ENCODE measurements at places on chromosomes 12 and 14.
A peak's percentile ranks its signal among the peaks of the same experiment; 100 is the strongest.

- no peaks in the 10 kb centered on the region for H3K4me1 ChIP-seq
- H3K4me3 ChIP-seq, result no peak overlapping the region
- no peaks in the 10 kb centered on the region for H3K27me3 ChIP-seq
- no peaks in the 10 kb centered on the region for H3K36me3 ChIP-seq
- H3K27ac ChIP-seq, result no peak overlapping the region
These were observed 175.1 kb upstream of the ARHGAP5 start for GRCh38 chr14:31902002-31902401.

GRCh38 chr12:131436922-131437705, 273.8 kb upstream of the SFSWAP start:
- no peaks in the 10 kb centered on the region for H3K36me3 ChIP-seq
- no peak for DNase-seq
- H3K27ac ChIP-seq, result no peak overlapping the region

GRCh38 chr12:2640281-2640680, 154.5 kb upstream of the FKBP4 start:
- H3K27me3 ChIP-seq, result no peaks in the 10 kb centered on the region
- peaks cover 29% of the 10 kb centered on the region for H3K4me1 ChIP-seq
- H3K4me3 ChIP-seq, result no peak overlapping the region
- peaks cover 29% of the 10 kb centered on the region for H3K36me3 ChIP-seq
- DNase-seq, result no peak

- no peaks in the 10 kb centered on the region for H3K27me3 ChIP-seq
- H3K4me3 ChIP-seq, result no peak overlapping the region
- no peaks in the 10 kb centered on the region for H3K4me1 ChIP-seq
- H3K27ac ChIP-seq, result no peak overlapping the region
- no peaks in the 10 kb centered on the region for H3K36me3 ChIP-seq
These were observed 33.3 kb upstream of the GCH1 start for GRCh38 chr14:54935958-54936357.

GRCh38 chr12:53227341-53227740, 4.7 kb downstream of the RARG start:
- peaks cover 78% of the 10 kb centered on the region for H3K4me1 ChIP-seq
- H3K27ac ChIP-seq, result no peak overlapping the region
- H3K27me3 ChIP-seq, result no peaks in the 10 kb centered on the region
- H3K36me3 ChIP-seq, result no peaks in the 10 kb centered on the region

DNA sequence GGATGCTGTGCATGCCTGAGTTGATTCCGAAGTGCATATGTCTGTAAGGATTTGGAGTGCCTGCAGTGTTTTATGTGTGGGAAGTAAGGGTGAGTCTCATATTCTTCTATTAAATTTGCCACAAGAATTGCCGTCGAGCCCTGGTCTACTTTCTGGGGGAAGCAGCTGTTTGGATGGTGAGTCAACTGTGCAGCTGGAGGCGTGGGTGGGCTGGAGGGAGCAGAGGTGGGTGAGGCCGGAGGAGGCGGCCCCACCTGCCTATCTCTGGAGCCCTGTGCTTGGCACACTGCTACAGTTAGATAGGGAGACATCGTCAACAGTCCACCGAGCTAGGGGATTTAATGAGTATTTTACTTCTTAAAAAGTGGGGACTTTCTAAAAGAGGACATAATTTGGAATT, 9.7 kb downstream of the GLRX5 start:
- peaks cover 8% of the 10 kb centered on the region for H3K4me1 ChIP-seq
- no peaks in the 10 kb centered on the region for H3K27me3 ChIP-seq
- H3K4me3 ChIP-seq, result no peak overlapping the region
- peaks cover 14% of the 10 kb centered on the region for H3K36me3 ChIP-seq
- H3K27ac ChIP-seq, result no peak overlapping the region
- no peak for DNase-seq

DNA sequence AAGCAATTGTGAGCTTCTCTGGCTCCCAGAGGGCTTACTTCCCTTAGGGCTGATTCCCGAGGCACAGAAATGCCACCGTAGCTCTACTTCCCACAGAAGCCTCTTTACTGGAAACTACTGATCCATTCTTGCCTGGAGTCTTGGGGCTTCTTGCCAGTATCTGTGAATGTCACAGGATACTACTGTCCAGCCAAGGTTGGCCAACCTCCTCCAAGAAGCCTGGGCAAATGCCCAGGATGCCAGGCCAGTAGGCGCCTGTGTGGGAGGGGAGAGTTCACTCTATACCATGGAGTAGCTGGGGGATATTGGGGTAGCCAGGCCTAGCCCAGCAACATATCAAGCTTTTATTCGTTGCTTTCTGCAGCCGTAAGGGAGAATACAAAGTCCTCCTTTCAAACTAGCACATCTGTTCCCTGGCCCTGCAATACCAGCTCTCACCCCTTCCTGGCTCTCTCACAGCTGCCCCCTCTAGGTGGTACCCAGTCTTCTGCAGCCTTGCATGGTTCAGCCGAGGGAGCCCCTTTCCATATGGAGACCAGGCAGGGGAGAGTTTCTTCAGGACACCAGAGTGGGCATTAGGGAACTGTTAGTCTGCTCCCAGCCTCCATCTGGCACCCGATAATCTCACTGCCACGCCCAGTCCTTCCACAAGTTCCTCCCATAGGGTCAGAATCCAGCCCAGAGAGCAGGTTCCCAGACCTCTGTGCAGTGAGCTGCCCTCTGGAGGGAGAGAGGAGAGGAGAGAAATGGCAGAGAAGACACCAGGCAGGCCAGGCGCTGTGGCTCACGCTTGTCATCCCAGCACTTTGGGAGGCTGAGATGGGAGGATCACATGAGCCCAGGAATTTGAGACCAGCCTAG, 24.3 kb upstream of the PLEK2 start:
- H3K36me3 ChIP-seq, result no peaks in the 10 kb centered on the region
- no peak for DNase-seq
- no peak overlapping the region for H3K27ac ChIP-seq

DNA sequence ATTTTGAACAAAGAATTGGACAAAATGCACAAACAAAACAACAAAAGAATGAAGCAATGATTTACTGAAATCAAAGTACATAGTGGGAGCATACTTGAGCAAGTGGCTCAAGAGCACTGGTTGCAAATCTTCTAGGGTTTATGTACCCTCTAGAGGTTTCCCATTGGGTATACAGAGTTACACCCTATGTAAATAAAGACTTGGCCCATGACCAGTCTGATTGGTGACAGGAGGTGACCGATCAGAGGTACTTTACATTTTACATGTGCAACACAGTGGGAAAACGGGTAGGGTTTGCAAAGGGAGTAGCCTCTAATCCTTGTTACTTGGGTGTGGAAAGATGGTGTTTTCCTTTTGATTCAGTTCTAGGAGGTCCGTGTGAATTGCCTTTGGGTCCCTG, 10.6 kb upstream of the FAM181A start:
- no peaks in the 10 kb centered on the region for H3K4me1 ChIP-seq
- H3K36me3 ChIP-seq, result no peaks in the 10 kb centered on the region
- no peak overlapping the region for H3K4me3 ChIP-seq
- no peak for DNase-seq
- no peak overlapping the region for H3K27ac ChIP-seq

DNA sequence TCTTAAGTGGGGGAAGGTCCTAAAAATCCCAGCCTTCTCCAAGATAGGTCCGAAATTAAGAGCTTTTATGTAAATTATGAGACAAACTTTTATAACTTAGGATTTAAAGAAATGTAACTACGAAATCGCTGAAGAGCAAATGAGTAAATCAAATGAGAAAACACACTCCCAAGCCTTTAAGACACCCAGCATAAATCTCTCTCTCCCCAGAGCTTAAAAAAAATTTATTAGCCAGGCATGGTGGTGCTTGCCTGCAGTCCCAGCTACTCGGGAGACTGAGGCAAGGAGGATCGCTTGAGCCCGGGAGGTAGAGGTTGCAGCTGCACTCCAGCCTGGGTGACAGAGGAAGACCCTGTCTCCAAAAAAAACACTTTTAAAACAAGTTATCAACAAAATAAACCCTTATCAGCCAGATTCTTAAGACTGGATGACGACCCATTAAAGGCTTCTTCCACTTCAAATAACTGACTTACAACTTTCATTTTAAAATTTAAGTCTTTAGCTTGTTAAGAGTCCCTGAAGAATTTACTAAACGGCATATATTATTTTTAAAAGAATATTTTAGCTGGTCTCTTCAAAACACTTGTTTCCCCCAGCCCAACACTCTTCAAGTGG, 3.2 kb downstream of the PTGES3 start:
- H3K27ac ChIP-seq, result peak overlapping the region; percentile 11
- H3K4me1 ChIP-seq, result peaks cover 82% of the 10 kb centered on the region
- peak overlapping the region; percentile 25 for H3K4me3 ChIP-seq
- H3K36me3 ChIP-seq, result peaks cover 16% of the 10 kb centered on the region
- no peak for DNase-seq
- H3K27me3 ChIP-seq, result no peaks in the 10 kb centered on the region

DNA sequence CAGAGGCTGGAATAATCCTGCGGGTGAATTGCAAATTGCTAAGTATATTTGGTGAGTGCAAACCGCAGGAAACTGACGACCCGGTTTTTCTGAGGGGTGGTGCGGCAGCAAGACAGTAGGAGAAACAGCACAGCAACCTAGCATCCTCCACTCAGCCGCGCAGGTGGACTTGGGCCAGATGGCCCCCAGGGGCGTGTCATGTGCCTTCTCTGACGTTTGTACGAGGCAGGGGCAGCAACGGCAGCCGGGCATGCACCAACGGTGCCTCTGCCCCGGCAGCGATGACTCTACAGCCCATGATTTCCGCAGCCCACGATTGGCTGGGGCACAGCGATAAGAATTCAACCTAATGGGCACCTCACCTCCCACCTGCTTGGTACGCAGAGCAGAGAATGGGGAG, 11.1 kb upstream of the CLEC2A start:
- no peak overlapping the region for H3K27ac ChIP-seq
- H3K4me1 ChIP-seq, result no peaks in the 10 kb centered on the region
- H3K4me3 ChIP-seq, result no peak overlapping the region
- no peaks in the 10 kb centered on the region for H3K36me3 ChIP-seq
- DNase-seq, result no peak
- no peaks in the 10 kb centered on the region for H3K27me3 ChIP-seq

DNA sequence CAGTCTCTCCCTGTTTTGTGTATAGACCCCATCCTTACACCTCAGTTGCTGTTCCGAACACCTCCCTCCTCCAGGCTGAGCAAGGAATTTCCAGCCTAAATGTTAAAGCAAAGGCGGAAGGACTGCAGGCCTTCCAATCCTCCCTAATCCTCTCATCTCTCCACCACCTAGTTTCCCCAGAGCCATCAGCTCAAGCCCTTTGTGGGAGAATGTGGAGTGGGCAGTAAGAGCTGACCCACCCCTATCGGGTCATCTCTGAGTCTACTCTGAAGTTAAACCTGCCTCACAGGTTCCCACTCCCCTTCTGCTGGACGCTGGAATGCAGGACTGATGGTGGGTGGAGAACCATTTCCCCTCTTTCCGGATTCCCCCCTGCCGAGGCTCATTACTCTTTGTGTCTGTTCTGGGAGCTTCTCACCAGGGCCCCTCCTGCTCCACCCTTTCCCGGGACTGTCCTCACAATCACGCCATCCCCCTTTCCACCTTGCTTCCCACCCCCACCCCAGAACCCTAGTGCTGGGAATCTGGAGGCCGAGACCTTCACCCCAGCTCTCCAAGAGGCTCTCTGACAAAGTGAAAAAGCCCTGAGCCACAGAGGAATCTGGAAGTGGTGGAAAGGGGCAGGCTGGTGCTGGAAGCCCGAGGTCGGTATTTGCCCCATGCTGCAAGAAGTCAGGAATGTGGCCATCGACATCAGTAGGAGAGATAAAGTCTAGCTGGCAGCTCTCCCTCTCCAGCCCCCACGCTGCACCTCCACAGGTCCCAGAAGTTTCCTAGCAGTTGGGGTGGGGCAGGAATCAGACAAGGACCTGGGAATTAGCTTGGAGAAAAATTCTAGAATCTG, 3.3 kb upstream of the KRT18 start:
- peaks cover 8% of the 10 kb centered on the region for H3K4me1 ChIP-seq
- H3K36me3 ChIP-seq, result no peaks in the 10 kb centered on the region
- no peak overlapping the region for H3K27ac ChIP-seq
- H3K4me3 ChIP-seq, result no peak overlapping the region

GRCh38 chr14:59333235-59333634, 131.9 kb downstream of the GPR135 start:
- H3K27me3 ChIP-seq, result no peaks in the 10 kb centered on the region
- H3K27ac ChIP-seq, result peak overlapping the region; percentile 92
- peaks cover 63% of the 10 kb centered on the region for H3K4me1 ChIP-seq
- no peak for DNase-seq

- no peak overlapping the region for H3K4me3 ChIP-seq
- DNase-seq, result no peak
- no peak overlapping the region for H3K27ac ChIP-seq
These were observed 377.1 kb downstream of the SLC16A7 start for GRCh38 chr12:59972905-59973304.

GRCh38 chr14:89678768-89679167, 261.7 kb upstream of the FOXN3 start:
- no peak for DNase-seq
- no peaks in the 10 kb centered on the region for H3K4me1 ChIP-seq
- H3K36me3 ChIP-seq, result no peaks in the 10 kb centered on the region

- no peak overlapping the region for H3K4me3 ChIP-seq
- peaks cover 4% of the 10 kb centered on the region for H3K4me1 ChIP-seq
- H3K27ac ChIP-seq, result no peak overlapping the region
- DNase-seq, result no peak
- H3K27me3 ChIP-seq, result no peaks in the 10 kb centered on the region
These were observed 32.5 kb upstream of the NUAK1 start for GRCh38 chr12:106171117-106171750.

DNA sequence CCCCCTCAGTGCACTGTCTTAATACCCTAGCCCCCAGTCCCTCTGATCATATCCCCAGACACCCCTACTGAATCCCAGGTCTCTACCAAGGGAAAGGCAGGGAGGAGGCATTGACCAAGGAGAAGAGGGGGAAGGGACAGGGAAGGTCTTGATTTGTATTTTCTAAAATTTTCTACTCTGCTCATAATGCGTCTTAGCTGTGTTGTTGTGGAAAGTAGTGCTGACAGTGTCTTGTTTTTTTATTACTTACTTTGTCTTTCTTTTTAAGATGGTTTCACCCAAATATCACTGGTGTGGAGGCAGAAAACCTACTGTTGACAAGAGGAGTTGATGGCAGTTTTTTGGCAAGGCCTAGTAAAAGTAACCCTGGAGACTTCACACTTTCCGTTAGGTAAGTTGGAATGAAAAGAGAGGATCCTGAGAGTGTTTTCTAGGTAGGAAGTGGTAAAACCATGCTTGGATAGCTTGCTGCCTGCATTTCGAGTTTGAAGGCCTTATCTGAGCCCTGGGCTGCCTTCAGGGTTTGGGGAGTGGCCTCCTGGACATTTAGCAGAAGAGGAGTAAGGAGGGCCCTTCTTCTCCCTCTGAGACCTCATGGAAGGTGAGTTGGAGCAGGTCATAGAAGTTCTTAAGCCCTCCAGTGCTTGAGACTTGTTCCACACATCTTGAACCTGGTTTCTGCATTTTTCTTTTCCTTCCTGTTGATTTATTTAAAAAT, 27.4 kb downstream of the PTPN11 start:
- H3K36me3 ChIP-seq, result peaks cover 41% of the 10 kb centered on the region
- no peak overlapping the region for H3K4me3 ChIP-seq
- no peak for DNase-seq
- H3K27me3 ChIP-seq, result no peaks in the 10 kb centered on the region
